ENCODE measurements at places on chromosomes 2 and 18.
A peak's percentile ranks its signal among the peaks of the same experiment; 100 is the strongest.

DNA sequence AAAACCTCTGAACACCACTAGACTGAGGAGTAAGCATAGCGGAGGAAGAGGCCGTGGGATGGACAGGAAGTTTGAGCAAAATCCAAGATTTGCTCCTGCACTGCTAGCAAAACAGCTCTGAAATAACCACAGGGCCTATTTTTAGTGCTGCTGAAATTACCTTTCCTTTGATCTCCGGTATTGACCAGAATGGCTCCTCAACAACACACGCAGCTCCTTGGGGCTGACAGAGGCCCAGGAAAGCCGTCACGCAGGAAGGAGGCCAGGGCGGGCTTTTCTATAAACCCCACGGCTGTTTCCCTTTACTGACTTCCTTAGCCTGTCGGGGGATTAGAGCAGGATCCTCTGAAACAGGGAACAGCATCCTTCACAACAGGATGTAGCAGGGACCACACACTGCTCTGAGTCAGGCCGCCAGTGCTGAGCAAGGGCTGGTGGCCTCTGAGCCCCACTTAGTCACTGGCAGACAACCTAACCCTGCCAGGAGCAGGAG is 80.8 kb upstream of the LCLAT1 start:
- peak; percentile 68 for DNase-seq

DNA sequence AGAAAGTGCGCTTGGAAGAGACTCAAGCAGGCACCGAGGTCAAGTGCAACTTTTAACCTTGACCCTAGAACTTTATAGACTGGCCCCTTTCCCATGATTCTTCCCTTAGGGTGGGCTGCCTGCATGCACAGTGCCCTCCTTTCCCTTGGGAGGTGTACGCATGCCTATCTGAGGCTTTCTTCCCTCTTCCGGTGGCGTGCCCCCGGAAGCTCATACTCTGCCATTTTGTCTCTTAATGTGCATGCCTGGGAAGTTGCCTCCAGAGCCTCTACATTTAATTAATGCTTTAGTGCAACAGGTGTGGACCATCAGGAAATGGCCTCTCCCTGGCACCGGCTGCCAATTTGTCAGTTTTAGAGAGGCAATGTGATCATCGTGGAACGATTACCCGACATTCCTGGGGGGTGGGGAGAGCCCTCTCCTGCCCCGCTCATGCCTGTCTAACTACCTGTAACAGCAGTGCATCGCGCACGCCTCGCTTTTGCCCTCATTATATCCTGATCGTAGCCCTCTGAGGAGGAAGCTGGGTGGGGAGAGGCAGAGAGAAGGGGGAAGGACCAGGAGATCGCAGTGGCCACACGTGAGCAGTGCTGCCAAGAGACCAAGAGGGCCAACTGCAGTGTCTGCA is 194.8 kb downstream of the TFCP2L1 start:
- DNase-seq: no peak

DNA sequence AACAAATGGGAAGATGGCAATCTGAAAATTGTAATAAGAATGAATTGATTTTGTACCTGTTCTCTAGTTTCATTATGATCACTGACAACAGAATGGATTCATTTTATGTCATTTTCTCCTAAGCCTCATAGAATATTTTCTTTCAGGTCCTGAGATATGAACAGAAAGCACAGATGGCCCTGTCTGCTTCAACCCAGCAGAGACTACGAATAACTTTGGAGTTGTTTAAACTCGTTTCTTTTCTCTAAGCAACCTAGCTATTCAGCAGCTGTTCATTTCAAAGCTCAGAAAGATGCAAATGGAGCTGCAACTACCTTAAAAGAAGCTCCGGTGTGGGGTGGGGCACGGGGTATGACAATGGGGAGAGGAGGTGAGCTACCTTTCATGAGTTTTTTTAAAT is 124.9 kb downstream of the ALK start:
- no peak for DNase-seq

GRCh38 chr2:25639131-25639530 is 34.2 kb downstream of the DTNB start:
- peak; percentile 5 for DNase-seq

DNA sequence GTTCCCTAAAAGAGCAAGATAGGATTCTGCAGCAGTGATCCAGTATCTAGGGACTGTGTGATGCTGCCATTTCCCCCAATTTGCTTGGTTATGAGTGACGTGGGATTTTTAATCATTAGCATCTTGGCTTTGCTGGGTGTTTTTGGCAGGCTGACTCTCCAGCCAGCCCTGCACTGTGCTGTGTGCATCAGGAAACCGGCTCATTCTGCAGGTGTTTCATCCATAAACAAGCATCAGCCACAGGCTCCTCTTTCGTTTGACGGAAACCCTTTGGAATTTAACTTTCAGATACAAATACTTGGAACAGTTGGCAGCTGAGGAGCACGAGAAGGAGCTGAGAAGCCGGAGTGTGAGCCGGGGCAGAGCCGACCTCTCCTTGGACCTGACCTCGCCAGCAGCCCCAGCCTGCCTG is 135.9 kb downstream of the TPGS2 start:
- no peak for DNase-seq

DNA sequence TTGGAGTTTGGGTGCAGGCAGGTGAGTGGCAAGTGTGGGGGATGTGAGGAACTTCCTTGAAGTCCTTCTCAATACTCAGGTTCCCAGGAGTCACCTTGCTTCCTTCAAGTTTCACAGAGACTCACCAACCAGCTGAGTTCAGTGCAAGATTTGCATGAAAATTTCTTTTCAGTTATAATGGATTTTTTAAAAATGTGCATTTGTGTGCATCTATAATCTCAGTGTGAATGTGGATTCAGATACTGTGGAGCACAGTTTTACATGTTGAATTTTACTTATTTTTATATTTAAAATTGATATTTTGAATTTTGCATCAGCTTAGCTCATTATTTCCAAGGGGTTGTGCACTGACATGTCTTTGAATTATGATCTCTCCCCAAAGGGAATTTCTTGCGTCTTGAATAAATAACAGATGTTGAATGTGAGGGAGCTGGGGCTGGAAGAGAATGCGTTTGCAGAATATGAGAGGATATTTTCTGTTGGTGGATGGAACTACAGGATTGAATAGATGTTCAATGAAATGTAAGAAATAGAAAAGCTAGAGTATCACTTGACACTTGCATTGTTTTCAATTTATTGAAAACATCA is 184.3 kb downstream of the RPRM start:
- DNase-seq: no peak

- no peak for DNase-seq
Observed at GRCh38 chr18:55988537-55988936, 400.5 kb upstream of the TCF4 start.

DNA sequence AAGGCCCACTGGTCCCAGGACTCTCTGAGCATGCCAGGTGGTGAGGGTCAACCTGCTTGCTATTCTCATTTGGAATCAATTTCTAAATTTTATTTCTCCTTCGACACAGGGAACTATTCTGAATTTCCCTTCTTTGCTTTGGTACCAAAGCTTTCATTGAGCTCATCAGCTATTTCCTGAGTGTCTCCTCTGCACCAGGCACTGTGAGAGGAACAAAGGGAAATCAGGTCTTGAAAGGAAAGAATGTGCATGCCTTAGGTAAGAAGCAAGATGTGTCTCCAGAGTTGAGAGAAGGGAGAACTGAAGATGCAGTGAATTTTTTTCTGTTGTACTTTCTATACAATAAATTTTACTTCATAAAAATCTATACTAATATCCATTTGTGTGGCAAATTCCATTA is 17.9 kb downstream of the SPATS2L start:
- DNase-seq: no peak

DNA sequence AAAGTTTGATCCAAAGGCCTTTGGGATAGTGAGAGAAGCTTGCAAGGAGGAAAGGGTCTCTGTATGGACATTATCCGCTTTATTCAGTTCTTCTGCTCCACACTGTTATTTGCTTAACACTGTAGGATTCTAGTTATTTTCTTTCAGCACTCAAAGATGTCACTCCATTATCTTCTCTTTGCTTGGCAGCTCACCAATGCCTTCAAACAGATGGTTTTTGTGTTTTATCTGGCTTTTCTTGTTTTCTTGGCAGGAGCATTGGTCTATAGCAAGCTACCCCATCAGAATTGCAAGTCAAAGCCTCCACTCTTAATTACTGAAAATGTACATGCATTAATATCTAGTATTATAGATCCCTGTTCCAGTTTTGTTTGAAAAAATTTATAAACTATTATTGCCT is 138.8 kb downstream of the EVA1A start:
- DNase-seq: no peak

GRCh38 chr2:32246911-32247310 is 17.8 kb downstream of the NLRC4 start:
- DNase-seq: peak; percentile 4

DNA sequence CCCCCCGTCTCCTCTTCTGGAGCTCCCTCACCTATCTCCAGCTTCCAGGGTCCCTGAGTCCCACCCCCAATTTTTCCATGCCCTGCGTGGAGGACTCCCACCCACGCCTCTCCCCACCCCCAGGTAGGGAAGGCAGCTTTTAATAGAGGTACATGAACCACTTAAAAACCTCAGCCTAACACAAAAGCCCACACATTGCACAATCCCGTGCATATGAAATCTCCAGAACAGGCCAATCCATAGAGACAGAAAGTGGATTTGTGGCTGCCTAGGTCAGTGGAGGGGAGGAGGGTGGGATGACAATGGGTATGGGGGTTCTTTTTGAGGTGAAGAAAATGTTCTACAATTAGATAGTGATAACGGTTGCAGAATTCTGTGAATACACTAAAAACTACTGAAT is 145.6 kb downstream of the CABLES1 start:
- DNase-seq: no peak

Measured in kidney tubule cell (primary cell).